ENCODE measurements at places on chromosomes 12 and 14. TPM values are rescaled to one million over a fixed set of nuclear protein-coding genes. Genes with fewer than 3 reads are reported as not detected.

Gene SIX4
- 7.0 TPM for total RNA-seq

Gene SRRM4
- not detected for total RNA-seq

Gene CBX5
- 14.0 TPM for total RNA-seq

Gene EGLN3
- 56.1 TPM for total RNA-seq

Gene KRT6B
- 1,936 TPM for total RNA-seq

Gene SOAT2
- not detected for total RNA-seq

Gene DIO3
- not detected for total RNA-seq

Gene CLECL1
- not detected for total RNA-seq

All from tracheal epithelial cell (primary cell).